HuH-7 (cell line): ENCODE measurements at places on chromosomes 13 and 19.

DNA sequence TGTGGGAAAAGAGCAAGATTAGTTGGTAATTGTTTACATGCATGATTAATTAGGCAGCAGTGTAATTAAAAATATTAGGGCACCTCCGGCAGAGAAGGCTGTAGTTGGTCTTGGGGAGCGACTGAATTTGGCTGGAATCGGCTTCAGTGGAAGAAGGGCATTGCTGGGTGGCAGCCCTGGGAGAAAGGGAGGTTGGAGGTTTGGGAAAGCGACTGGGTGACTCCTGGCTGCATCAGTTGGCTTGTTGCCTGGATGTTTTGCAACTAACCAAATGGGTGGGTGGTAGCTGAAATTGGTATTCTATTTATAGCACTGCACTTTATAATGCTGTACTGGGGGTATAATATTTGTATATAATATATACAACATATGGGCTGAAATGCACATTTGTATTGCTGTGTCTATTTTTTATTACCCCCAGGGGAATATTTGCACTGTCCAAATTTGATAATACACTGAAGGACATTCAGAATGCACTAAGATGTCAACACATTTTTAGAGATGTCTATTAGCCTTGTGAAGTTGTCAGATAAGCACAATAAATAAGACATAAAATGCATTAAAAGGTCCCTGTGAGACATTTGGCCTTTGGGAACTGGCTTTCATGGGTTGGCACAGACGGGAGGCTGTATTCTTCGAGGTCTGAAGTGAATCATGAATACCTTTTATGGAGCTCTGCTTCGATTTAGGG is 1.7 kb downstream of the B3GLCT start:
- no peak for DNase-seq

- no peak for DNase-seq
Observed at GRCh38 chr13:105783261-105783660, 752.2 kb downstream of the EFNB2 start.

GRCh38 chr19:21569494-21569865 is 64.1 kb downstream of the ZNF429 start:
- no peak for DNase-seq

DNA sequence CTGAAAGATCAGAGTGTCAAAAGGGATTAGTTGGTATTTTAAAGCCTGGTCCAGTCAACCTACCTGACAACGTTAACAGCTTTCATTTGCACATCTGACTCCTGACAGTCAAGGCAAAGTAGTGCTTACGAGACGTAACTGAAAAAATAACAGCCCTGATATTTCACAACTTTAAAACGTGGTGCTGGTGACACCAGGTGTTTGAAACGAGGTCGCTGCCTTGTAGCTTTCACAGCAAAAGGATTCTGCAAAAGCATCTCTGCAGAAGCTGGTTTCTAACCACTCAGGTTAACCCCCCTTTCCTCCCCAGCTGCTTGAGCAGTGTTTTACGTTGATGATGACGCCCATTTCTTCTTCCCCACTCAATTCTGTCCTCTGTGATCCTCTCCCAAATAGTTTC is 23.3 kb downstream of the GGACT start:
- DNase-seq: no peak

- no peak for DNase-seq
Observed at GRCh38 chr19:42553292-42554045, 25.2 kb upstream of the CEACAM1 start.

DNA sequence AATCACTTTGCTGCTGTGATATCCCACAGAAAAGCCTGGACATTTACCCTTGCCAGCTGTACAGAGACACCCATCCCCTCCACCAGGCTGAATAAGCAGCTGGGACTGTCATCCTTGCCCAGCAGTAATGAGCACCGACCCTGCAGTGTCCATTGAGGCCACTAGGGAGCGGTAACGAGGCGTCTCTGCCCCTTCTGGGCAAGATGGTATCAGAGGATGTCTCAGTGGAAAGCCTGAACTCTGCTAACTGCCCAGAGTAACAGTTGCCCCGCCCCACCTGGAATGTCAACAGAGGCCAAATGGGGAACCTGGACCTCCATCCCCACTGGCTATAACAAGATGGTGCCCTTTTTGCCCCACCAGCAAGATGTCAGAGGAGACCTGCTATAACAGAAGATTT is 22.8 kb upstream of the CEACAM20 start:
- peak; percentile 77 for DNase-seq

DNA sequence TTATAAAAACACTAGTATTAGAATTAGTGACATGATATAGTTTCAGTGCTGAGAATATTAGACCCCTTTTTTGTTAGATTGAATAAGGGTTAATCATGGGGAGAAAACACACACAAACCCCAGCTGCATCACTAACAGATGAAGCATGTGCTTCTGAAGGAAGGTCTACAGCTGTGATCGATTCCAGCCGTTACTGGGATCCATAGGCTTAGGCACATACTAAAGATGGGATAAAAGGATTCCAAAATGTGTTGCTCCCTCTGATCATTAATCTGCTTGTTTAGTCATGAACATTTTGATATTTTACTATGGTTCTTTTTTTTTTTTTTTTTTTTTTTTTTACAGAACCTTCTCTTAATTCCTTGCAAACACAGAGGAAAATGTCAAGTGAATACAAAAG is 1591.3 kb downstream of the EFNB2 start:
- DNase-seq: no peak

- DNase-seq: no peak
Observed at GRCh38 chr13:30301827-30302226, 5.5 kb downstream of the KATNAL1 start.

DNA sequence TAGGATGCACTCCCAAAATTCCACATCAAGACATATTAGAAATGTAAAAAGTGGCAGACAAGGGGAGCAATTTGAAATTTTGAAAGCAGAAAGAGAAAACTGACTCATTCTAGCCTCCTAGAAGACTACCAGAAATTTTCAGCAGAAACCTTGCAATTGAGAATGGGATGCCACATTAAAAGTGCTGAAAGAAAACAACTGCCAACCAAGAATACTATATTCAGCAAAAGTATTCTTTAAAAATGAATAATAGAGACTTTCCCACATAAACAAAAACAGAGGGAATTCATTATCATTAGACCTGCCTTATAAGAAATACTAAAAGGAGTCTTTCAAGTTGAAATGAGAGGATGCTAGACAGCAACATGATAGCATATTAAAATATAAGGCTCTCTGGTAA is 78.3 kb upstream of the HTR2A start:
- DNase-seq: no peak
